Foreskin fibroblast (primary cell): ENCODE measurements at places on chromosomes 16 and 17.

DNA sequence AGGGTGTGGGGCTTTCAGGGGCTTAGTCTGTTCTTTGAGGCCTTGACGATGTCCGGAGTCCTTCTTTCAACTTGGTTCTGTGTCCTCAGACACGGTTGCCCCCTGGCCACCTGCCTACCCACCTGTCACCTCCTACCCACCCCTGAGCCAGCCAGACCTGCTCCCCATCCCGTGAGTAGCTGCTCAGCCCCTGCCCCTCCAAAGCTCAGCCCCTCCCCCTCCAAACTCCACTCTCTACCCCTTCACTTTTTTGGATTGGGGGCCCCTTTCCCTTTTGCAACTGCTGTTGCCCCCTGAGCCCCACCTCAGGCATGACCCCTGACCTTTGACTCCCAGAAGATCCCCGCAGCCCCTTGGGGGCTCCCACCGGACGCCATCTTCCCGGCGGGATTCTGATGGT, 1.2 kb downstream of the LAT start:
- no peak for DNase-seq

DNA sequence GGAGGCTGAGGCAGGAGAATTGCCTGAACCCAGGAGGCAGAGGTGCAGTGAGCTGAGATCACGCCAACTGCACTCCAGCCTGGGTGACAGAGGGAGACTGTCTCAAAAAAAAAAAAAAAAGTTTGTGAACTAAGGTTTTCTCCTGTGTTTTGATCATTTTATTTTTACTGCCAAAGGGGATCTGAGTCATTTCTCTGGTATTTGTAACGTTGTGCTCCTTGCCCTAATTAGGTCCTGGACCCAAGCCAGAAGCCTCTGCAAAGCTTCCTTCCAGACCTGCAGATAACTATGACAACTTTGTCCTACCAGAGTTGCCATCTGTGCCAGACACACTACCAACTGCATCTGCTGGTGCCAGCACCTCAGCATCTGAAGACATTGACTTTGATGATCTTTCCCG, 32.1 kb downstream of the IST1 start:
- DNase-seq = peak; percentile 89

DNA sequence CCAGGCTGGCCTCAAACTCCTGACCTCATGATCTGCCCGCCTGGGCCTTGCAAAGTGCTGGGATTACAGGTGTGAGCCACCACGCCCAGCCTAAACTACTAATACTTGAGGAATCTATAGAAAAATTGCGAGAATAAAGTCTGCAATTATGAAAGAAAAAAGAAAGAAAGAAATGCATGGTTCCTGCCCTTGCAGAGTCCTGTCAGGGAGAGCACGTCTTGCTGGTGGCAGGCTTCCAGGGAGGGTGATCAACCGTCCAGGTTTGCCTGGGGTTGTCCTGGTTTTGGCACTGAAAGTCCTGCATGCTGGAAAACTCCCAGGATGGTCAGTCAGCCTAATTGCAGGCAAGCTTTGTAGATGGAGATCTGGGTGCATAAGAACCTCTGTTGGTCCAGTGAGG, 21.5 kb upstream of the KIFC3 start:
- DNase-seq = no peak

GRCh38 chr17:74235911-74236371, 22.6 kb downstream of the TTYH2 start:
- DNase-seq = no peak

DNA sequence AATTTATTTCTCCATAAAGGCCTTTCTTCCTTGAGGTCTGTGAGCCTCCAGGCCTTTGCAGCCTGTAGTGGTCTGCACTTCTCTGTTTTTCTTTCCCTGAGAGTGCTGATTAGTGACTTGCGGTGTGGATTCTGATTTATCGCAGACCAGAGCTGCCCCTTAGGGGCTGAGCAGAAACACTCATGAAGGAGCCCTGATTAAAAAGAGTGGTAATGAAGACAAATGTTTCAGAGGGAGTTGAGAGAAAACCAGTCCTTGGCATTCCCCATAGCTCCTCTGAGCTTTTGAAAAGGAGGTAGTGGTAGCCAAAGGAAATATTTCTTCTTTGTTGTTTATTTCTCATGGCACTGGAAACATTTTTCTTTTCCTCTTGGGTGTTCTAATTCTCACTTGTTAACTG, 268.1 kb upstream of the TBX2 start:
- no peak for DNase-seq

GRCh38 chr17:13520899-13521572, 80.7 kb downstream of the HS3ST3A1 start:
- DNase-seq = peak; percentile 65

GRCh38 chr17:20043021-20043420, 33.9 kb downstream of the SPECC1 start:
- no peak for DNase-seq

DNA sequence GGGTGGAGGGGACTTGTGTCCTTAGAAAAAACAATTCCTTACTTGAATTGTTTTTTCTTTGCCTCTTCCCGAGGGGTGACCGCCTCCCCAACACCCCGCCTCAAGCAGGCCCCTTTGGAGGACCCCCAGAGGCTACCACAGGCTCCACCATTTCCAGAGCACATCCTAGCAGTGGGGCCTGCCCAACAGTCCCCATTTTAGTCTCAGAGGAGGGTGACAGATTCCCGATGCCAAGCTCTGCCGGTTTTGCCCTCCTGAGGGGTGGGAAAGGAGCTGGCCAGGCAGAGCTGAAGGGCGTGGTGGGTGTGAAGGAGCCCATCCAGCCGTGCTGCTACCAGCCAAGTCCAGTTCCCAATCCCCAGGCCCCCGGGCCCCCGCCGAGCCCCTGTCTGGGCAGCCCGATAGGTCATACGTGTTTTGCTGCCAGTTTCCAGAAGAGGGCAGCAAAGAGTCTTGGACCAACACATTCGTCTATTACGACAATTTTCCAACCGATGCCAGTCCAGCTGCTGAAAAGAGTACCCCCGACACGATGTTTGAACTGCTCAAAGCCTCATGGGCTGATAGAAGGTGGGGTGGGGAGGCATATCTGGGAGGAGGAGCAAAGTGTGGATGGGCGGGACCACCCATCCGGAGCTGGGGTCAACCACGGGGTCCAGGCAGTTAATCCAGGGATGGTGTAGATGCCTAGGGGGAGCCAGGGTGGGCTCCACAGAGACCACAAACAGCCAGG, 18.8 kb upstream of the GAA start:
- peak; percentile 46 for DNase-seq

DNA sequence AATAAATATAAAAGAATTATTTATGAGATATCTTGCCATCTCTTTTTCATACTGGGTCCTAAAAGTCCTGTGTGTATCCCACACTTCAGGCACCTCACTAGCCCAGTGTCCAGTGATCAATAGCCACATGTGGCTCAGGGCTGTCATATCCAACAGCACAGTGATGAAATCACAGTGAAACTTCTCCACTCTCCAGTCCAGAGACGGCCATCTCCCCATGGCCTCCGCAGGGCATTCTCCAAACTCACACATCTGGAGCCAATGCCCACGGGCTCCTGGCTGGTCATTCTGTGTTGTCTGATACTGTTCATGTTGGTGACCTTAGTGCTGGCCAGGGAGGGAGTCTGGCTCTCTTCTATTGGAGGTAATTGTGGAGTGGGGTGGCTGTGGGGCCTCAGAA, 125.2 kb upstream of the SDK2 start:
- no peak for DNase-seq

GRCh38 chr16:57032931-57033330, 43.6 kb downstream of the NLRC5 start:
- DNase-seq = no peak
